ENCODE measurements at places on chromosomes 5 and 9.

- DNase-seq: peak; percentile 75
These were observed at the start of gene PRUNE2 for GRCh38 chr9:76905791-76906646. Gene PRUNE2, minus strand, starts transcription at chr9:76906114. Its CDS starts 151 bp downstream, at chr9:76905963.

GRCh38 chr9:38316166-38316780 is 76.2 kb upstream of the ALDH1B1 start:
- DNase-seq: no peak

GRCh38 chr9:137786511-137786920 is 91.1 kb upstream of the CACNA1B start:
- no peak for DNase-seq

GRCh38 chr5:117812861-117813260 is 1175.5 kb downstream of the DTWD2 start:
- peak; percentile 23 for DNase-seq

DNA sequence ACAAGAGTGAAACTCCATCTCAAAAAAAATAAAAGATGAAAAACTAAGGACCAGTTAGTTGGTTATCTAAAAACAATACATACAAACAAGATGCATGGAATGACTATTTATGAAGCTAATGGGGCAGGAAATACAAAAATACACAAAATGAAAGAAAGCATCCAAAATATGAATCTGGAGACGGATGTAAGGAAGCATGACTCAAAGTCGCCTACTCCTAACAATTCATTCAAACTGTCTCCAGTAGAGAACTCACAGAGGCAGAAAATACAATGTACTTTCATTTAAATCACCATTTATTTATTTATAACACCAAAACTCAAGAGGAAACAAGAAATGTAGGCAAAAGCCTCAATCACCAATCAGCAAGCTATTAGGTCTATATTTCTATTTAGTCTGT is 68.4 kb downstream of the SCAI start:
- no peak for DNase-seq

DNA sequence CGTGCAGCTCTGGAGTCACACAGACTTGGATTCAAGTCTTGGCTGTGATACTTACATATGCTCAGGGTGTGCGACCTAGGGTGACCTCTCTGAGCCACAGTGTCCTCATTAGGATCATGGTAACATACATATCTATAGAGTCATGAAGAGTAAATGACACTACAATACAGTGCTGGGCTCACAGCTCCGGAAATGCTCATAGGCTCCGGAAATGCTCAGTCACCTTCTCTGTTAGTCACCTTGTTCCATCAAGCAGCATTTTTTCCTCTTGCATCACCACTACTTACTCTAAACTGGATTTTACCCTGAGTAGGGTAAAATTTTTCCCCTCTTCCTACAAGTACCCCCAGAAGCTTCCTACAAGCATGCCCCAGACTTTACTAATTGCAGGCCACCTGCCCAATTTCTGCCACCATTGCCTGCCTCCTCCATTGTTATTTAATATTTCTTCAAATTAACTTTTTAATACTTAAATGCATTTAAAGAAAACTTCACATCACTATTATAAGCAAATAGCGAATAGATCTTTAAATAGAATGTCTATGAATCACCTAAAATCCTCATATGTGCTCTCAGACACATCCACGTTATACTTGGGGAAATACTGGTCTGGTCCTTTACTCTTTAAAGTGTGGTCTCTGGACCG is 147.6 kb upstream of the SPRY4 start:
- peak; percentile 98 for DNase-seq

- DNase-seq: no peak
These were observed 599 bp downstream of the KIAA1191 start for GRCh38 chr5:176360894-176361436.

- DNase-seq: no peak
These were observed 2375.8 kb downstream of the MAT2B start for GRCh38 chr5:165881259-165881658.

GRCh38 chr9:130699047-130699446 is 5.5 kb downstream of the EXOSC2 start:
- no peak for DNase-seq

DNA sequence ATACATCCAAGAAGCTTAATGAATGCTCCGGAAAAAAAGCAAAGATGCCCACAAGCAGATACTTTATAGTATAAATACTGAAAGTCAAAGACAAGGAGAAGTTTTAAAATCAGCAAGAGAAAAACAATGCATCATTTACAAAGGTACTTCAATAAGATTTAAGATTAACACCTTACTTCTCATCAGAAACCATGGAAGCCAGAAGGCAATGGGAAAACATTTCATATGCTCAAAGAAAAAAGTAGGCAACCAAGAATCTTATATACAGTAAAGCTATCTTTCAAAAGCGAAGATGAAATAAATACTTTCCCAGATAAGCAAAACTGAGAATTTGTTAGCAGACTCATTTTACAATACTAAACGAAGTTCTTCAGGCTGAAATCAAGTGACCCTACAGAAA is 51.1 kb downstream of the ABHD17B start:
- DNase-seq: no peak

DNA sequence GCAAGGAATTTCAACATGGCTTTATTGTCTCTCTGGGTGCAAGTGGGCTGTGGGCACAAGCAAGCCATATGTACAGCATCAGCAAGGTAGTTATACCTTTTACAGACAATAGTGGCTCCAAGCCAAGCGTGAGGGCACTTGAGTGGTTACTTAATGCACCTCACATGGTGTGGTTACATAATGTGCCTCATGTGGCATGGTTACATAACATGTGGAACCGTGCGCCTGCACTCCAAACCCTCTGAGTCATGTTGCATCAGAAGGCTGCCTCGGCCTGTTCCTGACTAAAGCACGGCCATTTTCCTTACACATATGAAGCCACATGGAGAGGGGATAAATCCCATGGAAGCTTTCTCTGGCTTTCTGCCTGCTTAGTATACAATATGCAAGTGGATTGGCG is 150.9 kb downstream of the OSTF1 start:
- no peak for DNase-seq
